ENCODE measurements at places on chromosomes 6 and 20.

DNA sequence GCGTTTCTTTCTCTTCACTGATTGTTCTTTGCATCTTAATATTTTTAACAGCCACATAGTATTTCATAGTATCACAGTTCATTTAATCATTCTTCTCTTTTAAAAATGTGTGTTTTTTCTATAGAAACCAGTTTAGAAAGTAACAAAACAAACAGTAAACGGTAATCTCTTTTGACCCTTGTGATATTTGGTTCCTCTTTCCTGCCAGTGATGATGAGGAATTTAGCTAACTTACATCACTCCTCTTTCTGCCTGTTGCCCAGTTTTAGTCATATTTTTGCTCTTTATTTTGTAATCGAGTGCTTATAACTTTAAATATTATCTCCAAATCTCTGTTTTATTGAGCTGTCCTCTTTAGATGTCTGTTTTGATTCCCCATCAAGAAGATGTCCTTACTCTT lies 38.1 kb upstream of the ZBTB24 start:
- no peak for DNase-seq

DNA sequence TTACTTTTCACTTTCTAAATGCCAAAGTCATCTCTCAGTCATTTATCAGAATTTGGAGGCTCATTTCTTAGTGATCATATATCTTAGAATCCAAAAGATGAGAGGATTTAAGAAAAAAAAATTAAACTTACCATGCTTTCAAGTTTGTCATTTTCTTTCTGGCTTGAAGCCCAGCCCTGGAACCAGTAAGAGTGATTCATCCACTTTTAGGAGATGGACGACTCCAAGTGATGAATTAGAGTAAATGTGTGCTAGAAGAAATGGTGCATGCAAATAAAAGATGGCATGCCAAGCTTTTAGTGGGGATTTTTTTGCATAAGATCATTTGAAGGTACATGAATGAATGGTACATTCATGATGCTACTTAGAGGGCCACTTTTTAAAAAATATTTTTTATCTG lies 20.1 kb downstream of the PLCB1 start:
- DNase-seq: no peak

GRCh38 chr20:50559856-50560638 lies 49.9 kb downstream of the PTPN1 start:
- DNase-seq: no peak

DNA sequence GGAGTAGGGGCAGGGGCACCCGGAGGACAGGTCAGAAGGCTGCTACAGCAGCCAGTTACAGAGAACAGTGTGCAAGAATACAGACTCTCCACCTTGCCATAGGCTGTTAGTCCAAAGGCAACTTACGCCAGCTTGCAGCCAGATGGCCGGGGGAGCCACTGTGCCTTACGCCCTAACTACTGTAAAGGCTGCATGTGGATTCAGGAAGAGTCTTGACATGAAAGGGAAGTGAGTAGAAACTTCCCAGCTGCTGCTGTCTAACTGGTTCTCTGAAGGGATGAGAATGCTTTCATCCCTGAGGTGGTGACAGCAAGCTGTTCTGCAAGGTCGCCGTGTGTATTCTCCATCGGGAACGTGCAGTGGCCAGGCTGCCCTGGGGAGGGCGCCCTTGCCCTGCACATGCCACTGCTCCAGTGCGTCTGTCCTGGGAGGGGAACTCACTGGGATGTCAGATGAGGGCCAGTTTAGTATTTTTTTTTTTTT lies 46.1 kb downstream of the LYRM4 start:
- peak; percentile 66 for DNase-seq

DNA sequence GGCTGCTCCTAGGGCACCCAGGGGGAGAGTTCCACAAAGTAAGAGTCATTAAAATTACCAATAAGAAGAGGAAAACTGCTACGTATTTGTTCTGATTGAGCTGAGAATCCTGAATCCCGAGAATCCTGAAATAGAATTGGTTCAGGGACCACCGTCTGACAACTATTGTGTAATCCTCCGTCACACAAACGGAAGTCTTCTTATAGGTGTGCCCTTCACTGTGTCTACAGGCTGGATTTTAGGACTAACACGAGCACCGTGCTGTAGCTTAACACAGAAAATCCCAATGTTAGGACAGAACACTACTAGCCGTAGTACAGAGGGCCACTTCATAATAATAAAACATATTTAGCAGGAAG lies 50.6 kb upstream of the RNF182 start:
- no peak for DNase-seq

GRCh38 chr6:150169609-150170008 lies 26.8 kb downstream of the PPP1R14C start:
- DNase-seq: peak; percentile 73

GRCh38 chr20:60976139-60976538 lies 275.9 kb upstream of the CDH4 start:
- no peak for DNase-seq

DNA sequence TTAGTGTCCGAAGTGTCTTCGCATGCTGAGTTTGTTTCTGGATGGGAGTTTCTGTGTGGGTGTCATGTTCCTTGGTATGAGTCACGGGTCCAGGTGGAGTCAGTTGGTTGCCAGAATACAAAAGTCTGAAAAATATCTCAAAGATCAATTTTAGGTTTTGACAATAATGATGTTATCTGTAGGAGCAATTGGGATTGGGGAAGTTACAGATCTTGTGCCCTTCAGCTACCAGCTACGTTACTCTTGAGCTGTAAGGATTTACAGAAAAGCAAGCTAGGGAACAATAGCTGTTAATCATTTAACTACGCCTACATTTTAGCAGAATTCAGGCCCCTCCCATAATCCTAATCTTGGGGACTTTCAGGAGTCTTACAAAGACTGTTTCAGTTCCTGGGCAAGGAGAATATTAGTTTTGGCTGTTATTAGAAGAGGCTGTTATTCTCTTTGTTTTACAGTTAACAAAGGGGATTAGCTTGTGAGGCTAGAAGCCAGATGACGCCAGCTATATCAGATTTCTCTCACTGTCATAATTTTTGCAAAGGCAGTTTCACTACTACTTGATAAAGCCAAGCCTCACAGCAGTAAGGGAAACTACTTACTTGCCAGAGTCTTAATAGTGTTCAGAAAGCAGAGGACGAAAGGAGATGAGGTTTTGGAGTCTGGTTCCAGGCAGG lies 15.4 kb upstream of the SLC22A16 start:
- no peak for DNase-seq

GRCh38 chr20:20261159-20261558 lies 106.7 kb upstream of the INSM1 start:
- DNase-seq: no peak

- no peak for DNase-seq
These were observed 19.7 kb downstream of the RBL1 start for GRCh38 chr20:37075932-37076685.

All from activated CD4-positive, alpha-beta T cell treated with anti-CD3 and anti-CD28 coated beads for 36 hours (primary cell).